ENCODE measurements at places on chromosomes 3 and 15.

- DNase-seq: no peak
These were observed 44.8 kb upstream of the ADAMTS9 start for GRCh38 chr3:64732576-64732975.

GRCh38 chr3:148360051-148360450, 337.7 kb upstream of the AGTR1 start:
- DNase-seq: no peak

DNA sequence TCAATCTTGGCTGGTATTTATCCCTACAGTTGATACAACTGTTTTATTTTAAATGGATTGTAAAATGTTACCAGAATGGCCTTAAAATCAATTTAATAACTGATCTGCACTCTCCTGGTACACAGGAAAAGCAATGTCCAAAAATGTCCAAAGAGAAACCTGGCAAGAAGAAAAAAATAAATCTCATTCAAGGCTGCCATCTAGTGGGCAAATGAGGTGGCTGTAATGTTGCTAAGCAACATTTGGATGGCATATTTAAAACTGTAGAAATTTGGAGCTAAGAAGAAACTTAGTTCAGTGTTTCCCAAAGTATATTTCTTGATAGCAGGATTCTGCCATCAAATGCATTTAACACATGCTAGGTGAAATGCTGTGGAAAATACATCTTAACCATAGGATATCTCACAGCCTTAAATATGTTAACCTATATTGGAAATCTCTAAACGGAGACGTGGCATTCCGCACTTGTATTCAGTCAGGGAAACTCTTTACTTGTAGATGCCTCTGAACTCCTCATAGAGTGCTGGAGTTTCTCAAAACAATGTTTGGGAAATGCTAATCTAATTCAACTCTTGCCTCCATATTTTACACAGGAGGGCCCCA, 216.8 kb downstream of the ERC2 start:
- DNase-seq: peak; percentile 58

GRCh38 chr3:74066456-74066855, 441.7 kb upstream of the PDZRN3 start:
- DNase-seq: no peak

GRCh38 chr3:29606416-29606815, 325.5 kb downstream of the RBMS3 start:
- DNase-seq: no peak

- no peak for DNase-seq
These were observed 908.4 kb downstream of the EPHA3 start for GRCh38 chr3:90015688-90016356.

GRCh38 chr3:142931222-142931621, 32.3 kb downstream of the PAQR9 start:
- DNase-seq: no peak

GRCh38 chr3:87173776-87174175, 53.3 kb upstream of the CHMP2B start:
- DNase-seq: no peak

DNA sequence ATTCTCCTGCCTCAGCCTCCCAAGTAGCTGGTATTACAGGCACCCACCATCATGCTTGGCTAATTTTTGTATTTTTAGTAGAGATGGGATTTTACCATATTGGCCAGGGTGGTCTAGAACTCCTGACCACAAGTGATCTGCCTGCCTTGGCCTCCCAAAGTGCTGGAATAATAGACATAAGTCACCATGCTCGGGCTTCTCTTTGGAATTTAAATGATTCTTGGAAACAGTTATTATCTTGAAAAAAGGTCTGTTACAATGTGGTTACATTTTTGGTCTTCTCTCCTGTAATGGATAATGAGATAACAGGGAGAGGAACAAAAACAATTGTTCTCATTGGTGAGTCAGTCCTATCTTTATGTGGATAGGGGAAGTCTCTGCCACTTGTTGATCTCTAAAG, 59.8 kb upstream of the AADACL2 start:
- no peak for DNase-seq

- no peak for DNase-seq
These were observed 128.4 kb downstream of the NECTIN3 start for GRCh38 chr3:111200027-111200426.

DNA sequence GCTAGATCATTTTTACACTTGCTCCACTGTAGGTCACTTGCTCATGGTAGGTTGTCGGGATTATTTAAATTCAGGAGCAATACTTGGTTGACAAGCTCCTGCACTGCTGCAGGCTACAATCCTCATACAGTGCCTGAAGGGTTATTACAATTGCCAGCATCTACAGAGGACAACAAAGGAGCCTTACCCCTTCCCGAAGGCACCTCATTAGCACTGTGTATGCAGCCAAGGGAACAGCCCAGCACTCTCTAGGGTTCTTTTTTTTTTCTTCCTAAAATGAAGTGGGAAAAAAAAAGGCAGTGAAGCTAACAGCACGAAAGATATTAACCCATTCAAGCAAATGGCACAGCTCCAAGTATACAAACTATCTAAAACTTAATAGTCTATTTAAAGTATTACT, 142.7 kb downstream of the ULK4 start:
- no peak for DNase-seq

All from neural crest cell (in vitro differentiated cells).